WERI-Rb-1 (cell line): ENCODE measurements at places on chromosomes 1 and 21.

DNA sequence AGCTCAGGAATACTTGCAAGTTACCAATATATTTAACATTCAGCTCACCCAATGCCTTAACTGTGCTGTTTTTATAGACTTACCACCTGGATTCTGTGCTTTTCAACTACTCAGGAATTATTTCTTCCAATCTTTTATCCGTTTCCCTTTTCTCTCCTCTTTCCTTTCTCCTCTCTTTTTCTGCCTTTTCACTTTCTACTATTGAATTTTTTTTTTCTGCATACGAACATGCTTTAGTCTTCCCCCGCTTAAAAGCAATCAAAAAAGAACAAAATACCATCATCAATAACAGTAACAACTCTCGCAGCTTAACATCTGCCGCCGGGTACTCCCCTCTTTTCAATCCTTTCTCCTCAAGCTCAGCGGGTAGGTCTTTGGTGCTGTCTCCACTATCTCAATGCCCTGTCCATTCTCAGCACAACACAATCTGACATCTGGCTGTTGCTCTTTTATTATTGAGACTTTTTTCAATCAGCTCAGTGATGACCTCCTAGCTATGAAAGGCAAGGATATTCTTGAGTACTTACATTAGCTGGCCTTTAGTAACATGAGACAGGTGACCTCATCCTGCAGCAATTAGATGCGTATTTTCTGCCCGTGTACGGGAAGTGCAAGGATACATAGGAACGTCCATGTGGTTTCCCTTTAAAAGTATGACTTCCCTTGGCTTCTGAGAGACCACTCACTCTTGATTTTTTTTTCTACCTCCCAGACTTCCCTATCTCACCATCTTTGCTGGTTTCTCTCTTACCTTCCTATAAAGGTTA is 40.2 kb upstream of the SIPA1L2 start:
- no peak for DNase-seq

DNA sequence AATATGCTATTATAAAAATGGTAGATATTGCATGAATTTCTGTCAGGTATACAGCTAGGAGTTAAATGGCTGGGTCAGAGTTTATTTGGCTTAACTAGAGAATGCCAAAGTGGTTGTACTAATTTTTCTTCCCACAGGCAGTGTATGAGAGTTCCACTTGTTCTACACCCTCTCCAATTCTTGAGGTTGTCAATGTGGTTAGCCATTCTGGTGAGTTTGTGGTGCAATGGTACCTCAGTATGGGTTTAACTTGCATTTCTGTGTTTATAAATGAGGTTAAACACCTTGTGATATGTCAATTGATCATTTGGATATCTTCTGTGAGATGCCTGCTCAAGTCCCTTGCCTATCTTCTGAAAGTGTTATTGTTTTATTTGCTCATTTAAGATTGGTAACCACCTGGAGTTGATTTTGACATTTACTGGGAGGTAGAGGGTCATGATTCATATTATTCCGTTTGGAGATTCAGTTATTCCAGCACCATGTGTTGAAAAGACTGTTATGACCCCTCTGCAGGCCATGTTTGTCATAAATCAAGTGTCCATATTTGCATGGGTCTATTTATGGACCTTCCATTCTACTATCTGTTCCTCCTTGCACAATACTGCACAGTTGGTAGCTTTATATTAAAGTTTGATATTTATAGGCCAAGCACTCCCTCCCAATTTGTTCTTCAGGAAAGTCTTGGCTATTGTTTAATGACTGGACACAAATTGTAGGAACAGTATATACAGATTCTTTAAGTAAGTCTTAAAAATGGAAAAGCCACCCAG is 5.8 kb downstream of the FALEC start:
- DNase-seq, result no peak

DNA sequence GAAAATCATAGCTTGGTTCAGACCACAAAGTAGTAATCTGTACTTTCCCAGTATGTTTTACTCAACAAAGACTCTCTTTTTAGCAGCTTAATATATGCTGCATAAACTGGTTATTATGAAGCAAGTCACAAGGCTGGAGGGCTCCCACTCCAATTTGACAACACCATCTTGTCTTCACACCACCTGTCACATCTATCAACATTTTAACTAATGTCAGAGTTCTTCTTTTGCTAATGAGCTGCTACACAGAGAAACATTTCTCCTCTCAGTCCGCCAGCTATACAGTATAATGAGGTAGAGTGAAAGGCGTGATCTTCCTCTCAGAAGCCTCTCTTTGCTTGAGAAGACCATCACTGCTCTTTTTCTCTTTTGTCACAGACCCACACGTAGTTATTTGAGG is 230.1 kb downstream of the BARHL2 start:
- no peak for DNase-seq

DNA sequence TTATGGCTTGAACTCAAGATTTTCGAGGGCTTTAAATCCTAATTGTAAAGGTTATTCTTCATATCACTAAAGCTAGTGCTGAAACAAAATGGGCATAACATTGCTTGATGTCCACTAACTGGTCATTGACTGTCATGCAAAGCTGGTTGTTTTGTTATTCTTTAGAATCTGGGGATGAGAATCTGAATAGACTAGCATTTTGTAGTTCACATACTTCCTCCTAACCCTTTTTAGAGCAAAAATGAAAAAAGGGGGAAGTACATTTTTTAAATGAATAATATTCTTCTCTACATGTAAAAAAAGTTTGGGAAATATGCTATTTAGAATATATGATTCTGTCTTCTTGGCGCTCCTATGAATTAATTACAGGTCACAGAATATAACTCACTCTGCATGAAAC is 72.2 kb upstream of the HMCN1 start:
- DNase-seq, result no peak

GRCh38 chr1:56758135-56758534 is 61.1 kb downstream of the FYB2 start:
- peak; percentile 41 for DNase-seq
